ENCODE measurements at places on chromosomes 6 and 20.

- no peak for DNase-seq
These were observed 29.0 kb downstream of the NFATC2 start for GRCh38 chr20:51513545-51513944.

DNA sequence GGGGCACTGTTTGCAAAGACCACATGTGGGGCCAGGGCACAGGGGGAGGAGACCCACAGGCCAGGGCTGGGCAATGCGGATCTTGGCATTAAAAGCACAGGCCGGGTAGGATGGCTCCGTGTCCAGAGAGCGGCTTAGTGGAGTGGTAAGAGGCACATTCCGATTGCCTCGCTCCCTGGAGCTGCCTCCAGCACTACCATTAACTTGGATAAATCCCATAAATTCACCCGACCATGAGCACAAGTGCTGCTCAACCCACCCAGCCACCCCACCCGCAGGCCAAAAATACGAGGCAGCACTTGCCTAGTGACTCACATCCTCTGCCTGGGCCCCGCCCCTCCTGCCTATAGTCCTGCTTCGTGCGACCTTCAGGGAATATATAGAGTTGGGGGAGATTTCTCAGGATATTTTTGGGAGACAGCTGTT lies 67.5 kb upstream of the QKI start:
- no peak for DNase-seq

- DNase-seq = no peak
These were observed 194.4 kb downstream of the BTBD9 start for GRCh38 chr6:38445336-38445735.

DNA sequence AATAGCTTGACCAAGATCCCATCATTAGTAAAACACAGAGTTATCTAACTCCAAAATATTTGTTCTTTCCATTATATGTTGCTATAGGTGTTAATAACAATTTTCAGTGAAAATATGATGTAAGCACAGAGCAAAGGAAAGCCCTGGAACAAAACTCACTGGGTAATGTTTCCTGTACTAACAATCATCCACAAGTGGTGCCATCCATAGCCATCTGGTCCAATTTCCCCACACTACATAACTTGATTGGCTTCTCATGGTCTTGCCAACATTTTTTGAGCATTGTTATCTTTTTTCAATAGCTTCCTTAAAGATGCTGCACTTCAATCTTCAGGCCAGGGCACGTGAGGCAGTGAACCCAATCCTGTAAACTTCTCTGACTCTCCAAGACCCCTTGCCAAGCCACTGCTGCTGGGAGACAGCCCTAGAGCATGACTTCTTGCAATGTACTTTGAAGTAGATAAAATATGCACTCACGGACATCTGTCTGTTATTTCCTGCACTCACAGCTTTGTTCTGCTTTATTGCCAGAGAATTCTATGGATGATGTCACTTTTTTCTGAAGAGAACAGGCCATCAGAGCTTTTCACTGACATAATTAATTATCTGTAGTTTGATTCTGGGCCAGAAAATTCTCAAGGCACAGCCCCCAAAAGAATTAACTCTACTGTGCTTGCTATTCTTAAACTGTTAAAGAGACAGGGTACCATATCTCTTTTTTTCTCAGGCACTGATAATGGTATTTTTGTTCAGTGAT lies 97.5 kb upstream of the TMEM30A start:
- no peak for DNase-seq

DNA sequence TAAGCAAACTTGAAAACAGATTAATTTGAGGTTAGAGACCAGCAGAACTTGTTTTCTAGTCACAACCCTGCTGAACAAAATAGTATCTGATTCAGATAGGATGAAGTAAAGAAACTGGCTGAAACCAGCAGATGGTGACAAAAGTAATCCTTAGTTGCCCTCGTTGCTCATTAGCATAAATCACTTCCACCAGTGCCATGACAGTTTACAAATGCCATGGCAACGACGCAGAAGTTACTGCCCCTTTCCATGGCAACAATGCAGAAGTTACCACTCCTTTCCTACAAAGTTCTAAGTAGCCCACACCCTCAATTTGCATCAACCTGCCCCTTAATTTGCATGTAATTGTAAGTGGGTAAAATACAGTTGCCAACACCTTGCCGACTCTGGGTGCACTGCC lies 23.7 kb downstream of the SNRPB start:
- no peak for DNase-seq

GRCh38 chr6:15675536-15676220 lies 12.8 kb upstream of the DTNBP1 start:
- DNase-seq = no peak

- no peak for DNase-seq
These were observed 74.4 kb upstream of the FBXL4 start for GRCh38 chr6:99022039-99022609.
